ENCODE measurements at places on chromosomes 7 and 10.

GRCh38 chr7:23333671-23334246 lies 34.6 kb downstream of the MALSU1 start:
- DNase-seq, result no peak

GRCh38 chr10:72790216-72790990 lies 98.5 kb downstream of the MCU start:
- DNase-seq, result no peak

DNA sequence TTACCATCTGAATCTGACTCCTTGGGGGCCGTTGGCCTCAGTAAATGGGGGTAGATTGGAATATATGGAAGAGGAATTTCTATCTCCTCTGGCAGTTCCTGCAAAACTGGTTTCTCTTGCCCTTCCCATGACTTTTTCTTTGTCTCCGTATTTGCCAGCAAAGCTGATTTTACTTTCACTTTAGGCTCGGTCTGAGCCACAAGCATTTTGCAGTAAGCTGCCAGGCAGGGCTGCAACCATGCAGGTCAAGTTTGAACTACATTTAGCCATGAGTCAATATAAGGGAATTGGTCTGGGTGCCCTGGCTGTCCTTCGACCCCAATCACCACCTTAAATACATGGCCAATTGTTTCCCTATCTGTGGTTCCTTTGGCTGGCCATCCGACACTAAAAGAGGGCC lies 104.3 kb downstream of the TRIM24 start:
- DNase-seq, result no peak

DNA sequence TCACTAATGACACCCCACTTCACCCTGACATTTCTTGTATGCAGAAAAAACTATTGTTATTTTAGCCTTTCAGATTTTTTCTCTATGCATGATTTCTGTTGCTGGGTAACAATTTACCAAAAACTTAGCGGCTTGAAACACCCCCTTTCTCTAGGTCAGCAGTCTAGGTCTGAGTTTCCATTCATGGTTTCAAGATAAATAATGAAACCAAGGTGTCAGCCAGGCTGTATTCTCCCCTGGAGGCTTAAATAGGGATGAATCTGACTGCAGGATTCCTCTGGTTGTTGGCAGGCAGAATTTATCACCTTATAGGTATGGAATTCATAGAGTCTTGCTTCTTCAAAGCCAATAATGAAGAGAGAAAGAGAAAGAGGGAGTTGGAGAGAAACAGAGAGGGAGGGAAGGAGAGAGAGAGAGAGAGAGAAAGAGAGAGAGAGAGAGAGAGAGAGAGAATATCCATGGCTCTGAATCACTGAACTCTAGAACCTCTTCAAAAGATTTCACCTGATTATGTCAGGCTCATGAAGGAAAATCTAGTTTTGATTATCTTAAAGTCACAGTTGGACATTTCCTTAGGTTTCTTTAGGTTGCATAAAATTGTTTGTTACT lies 1224.6 kb upstream of the LRRTM3 start:
- no peak for DNase-seq

- no peak for DNase-seq
Observed at GRCh38 chr7:41573015-41573414, 129.9 kb downstream of the INHBA start.

GRCh38 chr7:130150587-130150986 lies 54.6 kb downstream of the TMEM209 start:
- no peak for DNase-seq

DNA sequence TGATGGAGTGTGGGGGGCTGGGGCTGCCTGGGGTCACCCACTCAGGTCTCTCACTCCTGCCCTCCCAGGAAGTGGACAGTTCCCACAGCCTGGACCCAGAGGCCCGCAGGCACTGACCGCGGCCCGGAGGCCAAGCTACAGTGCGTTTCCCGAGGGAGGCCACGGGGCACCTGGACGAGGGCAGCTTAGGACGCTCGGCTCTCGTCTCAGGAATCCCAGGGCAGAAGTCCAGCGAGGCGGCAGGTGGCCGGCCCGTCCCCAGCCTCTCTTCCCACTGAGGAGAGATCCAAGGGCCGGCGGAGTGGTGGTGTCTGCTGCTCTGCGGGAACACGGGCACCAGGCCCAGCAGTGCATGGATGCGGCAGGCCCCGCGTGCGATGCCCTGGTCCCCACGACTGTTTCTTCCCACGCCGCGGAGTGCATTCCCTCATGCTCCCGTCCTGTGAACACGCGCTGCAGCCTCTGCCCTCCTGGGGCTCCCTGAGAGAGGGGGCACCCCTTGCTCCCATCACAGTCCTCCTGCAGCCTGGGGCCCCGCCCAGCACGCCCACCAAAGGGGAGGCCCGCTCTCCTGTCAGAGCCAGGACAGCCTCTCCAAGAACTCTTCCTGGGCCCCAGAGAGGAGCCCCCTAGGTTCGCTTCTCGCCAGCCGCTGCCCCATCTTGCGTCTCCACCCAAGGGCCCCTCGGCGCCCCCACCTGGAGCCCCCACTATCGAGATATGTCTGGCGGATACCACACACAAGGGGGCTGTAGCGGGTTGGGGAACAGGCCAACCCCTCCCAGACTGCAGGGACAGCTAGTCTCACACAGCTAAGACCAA lies 24.3 kb upstream of the GPR146 start:
- no peak for DNase-seq

Data from stimulated activated CD8-positive, alpha-beta memory T cell treated with anti-CD3 and anti-CD28 coated beads, Interleukin-4, amount 100 ng/mL, for 4 hours (primary cell).